Stimulated activated CD8-positive, alpha-beta memory T cell treated with anti-CD3 and anti-CD28 coated beads, Interleukin-15, amount 100 ng/mL, for 4 hours (primary cell): ENCODE measurements at places on chromosomes 13 and 19.

DNA sequence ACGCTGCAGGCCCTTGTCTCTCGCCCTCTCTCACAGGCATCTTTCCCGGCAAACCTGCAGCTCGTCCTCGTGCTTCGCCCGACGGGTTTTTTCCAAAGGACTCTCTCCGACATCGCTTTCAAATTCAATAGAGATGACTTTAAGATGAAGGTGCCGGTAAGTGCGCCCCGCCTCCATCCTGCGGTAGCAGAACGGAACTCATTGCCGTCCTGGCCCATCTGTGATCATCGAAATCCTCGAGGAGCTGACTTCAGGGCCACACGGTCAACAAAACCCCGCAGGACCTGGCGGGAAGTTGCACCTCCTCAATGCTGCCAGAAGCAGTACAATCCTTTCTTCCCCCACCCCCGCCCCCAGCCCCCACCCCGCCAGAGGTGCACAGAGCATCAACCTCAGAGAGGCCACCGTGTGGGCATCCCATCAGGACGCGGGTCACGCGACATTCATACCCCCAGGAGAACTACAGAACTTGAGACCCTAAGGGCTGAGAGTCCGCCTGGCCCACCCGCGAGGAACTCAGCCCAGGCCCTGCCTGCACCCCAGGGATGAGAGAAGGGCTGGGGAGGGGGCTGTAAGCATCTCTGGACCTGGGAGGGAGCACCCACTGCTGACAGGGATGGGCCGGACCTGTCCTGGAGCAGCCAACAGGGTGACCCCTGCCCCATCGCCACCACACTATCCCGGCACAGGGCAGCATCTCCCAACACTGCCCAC lies 44.9 kb upstream of the F7 start:
- DNase-seq: no peak

DNA sequence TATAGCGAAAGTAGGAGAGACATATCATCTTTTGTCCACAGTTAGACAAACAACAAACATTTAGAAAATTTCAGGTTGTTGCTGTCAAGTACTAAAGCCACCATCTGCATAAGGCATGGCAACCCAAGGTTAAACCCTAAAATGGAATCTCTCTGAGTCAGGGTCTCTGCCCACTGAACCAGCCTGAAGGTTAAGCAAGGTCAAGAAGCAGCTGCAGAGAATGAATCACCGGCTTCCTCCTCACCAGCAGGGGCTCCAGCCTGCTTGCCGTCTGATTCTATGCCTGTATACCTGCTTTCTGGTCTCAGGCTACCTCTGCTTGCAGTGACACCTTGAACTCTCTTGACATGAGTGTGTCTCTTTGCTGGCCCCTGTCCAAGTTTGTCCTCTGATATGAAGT lies 726.2 kb upstream of the SGCG start:
- no peak for DNase-seq

GRCh38 chr19:15112385-15112784 lies 5.2 kb downstream of the SYDE1 start:
- no peak for DNase-seq

- DNase-seq: no peak
Observed at GRCh38 chr19:547836-548720, 4.2 kb downstream of the GZMM start.

DNA sequence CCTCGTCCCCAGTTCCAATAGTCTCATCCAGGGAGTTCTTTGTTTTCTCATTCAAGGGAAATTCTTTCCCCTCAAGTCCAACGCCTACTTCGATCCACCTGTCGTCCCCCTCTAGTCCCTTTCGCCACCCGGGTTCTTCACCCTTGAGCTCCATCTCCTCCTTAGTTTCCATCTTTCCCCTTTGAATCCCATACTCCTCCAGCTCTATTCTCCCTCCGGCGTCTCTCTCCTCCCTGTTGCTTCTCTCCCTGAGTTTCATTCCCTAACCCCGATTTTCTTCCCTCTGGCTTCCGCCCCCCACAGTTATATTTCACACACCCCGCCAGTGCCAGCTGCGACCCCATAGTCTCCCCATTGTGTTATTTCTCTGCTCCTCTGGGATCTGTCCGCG lies 628 bp upstream of the SLC17A7 start:
- no peak for DNase-seq

GRCh38 chr13:70255406-70255991 lies 147.2 kb upstream of the KLHL1 start:
- no peak for DNase-seq

- no peak for DNase-seq
Observed at GRCh38 chr19:44692379-44692721, 6.6 kb upstream of the CEACAM16 start.

DNA sequence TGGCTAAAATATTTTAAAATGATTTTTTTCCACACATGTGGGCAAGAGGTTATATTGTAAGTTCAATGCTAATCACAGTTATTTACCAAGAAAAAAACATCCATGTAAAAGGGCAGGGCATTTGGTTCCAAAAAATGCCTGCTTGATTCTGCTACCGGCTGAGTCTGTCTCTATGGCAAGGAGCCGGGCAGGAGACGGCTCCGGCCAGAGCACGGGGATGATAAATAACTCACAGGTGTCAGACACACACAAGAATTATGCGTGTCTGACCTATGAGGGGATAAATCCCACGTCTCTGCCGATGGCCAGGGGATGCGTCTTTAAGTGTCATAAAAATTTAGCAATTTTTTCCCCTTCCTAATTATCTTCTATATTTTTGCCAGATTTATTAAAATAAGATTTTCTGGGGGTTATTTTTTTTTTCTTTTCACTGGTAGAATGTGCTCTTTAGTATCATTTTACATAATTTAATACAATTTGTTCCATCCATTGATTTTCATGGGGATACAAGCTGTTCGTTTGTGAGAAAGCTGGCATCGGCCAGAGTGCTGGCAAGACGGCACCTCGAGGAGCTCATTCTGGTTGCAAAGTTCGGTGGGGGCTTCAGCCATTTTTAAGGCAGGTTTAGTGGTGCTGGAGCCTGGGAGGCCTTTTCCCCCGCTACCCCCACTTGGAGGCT lies 253.9 kb downstream of the ZNF536 start:
- no peak for DNase-seq

DNA sequence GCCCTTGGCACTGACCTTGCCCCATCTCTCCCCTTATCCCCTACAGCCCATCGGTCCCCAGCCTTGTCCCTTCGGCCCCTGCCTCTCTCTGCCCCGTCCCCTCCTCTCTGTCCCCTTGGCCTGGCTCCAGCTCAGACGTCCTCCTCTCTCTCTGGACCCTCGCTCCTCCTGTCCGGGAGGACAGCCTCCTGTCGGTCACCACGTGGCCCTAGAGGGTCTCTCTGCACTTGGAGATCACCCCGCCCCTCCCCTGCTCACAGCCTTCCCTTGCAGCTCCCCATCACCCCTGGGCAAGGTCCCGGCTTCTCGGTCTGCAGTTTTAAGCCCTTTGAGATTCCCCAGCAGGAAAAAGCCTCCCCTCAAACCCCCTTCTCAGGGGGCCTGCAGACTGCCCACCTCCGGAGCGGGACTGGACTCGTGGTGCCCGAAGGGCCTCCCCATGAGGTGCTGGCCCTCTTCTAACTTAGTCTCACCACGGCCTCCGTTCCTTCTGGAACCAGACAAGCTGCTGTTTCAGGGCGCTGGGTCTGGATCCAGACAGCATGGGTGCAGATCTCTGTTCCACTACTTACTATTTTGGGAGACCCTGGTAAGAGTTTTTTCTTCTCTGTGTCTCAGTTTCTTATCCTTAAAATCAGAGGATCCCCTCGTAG lies 3.3 kb upstream of the KLK15 start:
- no peak for DNase-seq

DNA sequence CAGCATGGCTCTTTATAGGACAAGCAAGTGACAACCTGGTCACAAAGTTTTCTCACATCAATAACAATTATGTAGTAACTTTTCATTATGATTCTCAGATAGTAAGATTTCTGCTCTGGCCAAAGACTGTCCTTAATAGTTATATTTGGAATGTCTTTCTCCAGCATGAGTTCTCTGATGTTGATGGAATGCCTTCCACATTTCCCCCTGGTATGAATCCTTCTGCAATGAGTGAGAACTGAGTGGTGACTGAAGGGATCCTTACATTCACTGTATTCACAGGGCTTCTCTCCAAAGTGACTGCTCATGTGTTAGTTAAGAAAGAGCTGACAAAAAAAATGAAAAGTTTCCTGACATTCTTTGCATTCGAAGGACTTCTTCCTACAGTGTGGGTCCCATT lies 13.2 kb downstream of the ZNF550 start:
- DNase-seq: no peak

- no peak for DNase-seq
Observed at GRCh38 chr19:12543855-12544254, 7.4 kb downstream of the ZNF564 start.

- no peak for DNase-seq
Observed at GRCh38 chr13:97660594-97661260, 226.8 kb downstream of the RAP2A start.

DNA sequence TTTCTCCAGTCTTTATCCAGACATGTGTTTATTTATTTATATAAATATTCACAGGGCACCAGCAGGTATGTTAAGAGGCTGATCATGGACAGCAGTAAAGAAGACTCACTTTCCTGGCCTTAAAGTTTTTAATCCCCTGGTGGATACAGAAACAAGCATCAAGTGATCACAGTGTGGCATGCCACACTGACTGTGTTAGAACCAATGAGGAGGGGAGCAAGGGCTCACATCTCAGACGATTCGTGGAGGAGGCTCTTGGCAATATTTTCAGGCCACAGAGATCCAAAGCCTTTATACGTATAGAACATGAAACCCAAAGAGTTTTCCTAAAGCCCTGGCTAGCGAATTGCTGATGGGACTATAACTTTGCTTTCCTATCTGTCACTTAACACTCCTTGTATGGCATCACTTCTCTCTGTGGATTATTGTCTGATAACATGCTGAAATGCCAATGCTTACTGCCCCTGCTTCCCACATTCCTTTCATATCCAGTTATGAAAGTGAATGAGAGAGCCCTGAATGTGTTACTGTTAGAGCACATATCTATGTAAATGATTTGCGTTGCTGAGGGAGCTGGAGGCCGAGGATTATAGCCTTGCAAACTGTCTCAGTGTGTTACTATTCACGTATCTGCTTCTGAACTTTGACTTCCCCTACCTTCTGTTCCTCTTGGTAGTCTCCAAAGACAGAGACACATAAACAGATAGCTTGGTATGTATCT lies 37.6 kb downstream of the POLR1D start:
- DNase-seq: no peak

- no peak for DNase-seq
Observed at GRCh38 chr19:13748169-13748828, 16.0 kb upstream of the MRI1 start.

DNA sequence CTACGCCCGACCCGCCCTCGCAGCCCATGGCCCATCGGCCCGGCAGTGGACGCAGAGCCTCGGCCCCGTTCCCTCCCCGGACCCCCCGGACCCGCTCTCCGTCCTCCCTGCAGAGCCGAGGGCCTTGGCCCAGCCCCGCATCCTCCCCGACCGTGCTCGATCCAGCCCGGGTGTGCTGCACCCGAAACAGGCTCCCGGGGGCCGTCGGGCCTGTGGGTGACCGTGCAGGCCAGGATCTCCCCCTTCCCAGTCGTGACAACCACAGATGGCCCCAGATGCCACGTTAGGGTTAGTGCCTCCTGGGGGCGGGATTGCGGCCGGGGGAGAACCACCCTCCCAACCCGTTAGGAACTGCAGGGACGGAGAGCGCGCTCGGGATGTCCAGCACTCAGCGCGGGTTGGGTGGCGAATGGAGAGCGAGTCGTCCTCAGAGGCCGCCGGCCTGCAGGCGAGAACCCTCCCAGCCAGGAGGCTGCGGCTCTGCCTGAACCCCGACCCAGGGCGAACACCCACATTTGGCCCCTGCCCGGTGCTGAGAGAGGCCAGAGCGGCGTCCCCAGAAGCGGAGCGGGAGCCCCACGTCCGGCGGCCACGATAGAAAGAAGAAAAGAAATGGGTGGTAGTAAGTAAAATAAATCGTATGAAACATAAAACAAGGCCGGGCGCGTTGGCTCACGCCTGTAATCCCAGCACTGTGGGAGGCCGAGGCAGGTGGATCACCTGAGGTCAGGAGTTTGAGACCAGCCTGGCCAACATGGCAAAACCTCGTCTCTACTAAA lies 6.7 kb upstream of the MADCAM1 start:
- DNase-seq: no peak

DNA sequence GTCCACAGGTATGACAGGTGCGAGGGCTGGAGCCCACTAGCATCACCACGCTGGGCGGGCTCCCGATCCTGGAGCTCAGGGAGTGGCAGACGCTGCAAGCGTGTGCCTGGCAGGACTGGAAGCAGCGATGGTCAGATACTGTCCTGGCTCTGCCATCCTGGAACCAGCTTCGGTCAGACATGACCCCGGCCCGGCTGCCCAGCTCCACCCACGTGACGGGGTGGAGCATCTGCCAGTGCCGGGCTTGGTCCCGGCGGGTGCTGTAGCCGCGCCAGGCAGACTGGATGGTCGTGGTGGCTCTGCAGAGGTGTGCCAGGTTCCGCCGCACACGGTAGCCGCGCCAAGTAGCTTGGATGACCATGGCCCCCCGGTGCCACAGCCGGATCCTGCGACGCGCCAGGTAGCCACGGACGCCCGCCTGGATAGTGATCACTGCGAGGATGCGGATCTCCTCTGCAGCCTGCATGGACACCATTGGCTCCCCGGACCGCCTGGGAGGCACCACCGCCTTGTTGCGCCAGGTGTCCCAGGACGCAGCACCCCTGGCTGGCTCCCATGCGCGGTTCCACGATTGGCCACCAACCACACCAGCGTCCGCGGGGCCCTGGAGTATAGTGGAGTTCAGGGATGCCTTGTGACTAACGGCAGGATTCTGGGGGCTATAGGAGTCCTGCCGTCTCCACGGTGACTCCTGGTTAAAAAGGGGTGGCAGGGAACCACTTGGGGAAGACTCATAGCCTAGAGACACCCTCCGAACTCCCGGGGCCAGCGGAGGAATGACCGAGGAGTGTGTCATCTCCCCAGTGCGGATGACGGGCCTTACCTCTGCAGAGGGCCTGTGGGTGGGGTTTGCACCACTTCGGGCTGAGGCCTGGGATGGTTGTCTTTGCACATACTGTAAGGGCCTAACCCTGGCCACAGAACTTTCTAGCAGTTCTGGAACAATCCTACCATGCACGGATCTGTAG lies 16.5 kb downstream of the IQCN start:
- no peak for DNase-seq
